ENCODE measurements at places on chromosomes 6 and 20. TPM values are rescaled to one million over a fixed set of nuclear protein-coding genes. Genes with fewer than 3 reads are reported as not detected.

GRM1 gene
- 0.08 TPM for polyA plus RNA-seq

MEP1A gene
- polyA plus RNA-seq, result 0.03 TPM

ABHD16B gene
- 0.54 TPM for polyA plus RNA-seq

ENPP5 gene
- polyA plus RNA-seq, result 2.8 TPM

PPP1R16B gene
- polyA plus RNA-seq, result 6.4 TPM

PDSS2 gene
- polyA plus RNA-seq, result 27.4 TPM

TAGAP gene
- 1.4 TPM for polyA plus RNA-seq

PAX1 gene
- polyA plus RNA-seq, result not detected

DNA sequence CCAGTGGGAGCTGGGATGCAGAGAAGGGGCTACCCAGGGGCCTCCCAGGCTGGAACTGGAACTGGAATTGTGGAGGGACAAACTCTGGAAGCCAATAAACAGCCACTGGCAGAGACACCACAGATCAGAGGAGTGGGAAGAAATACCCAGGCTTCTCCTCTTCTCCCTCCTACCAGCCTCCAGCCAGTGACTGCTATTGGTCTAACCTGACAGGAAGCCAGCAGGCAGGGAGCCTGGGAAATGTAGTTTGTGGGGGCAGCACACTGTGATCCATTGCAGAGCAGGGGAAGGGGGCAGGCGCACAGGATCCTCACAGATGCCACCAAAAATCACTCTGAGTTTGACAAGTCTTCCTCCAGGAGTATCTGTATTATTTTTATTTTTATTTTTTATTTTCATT, 12.1 kb upstream of the MLN start:
- no peaks in the 10 kb centered on the region for H3K36me3 ChIP-seq
- peaks cover 14% of the 10 kb centered on the region for H3K27me3 ChIP-seq
- no peak overlapping the region for H3K27ac ChIP-seq
- H3K4me3 ChIP-seq, result no peak overlapping the region
- H3K4me1 ChIP-seq, result no peaks in the 10 kb centered on the region

- H3K27me3 ChIP-seq, result no peaks in the 10 kb centered on the region
- no peak overlapping the region for H3K27ac ChIP-seq
- no peaks in the 10 kb centered on the region for H3K36me3 ChIP-seq
- DNase-seq, result no peak
- no peak overlapping the region for H3K4me3 ChIP-seq
Measured at GRCh38 chr20:49882171-49882970, 33.0 kb downstream of the SPATA2 start.

GRCh38 chr6:136609873-136610706, 59.9 kb upstream of the MAP7 start:
- peak; percentile 70 for DNase-seq
- peaks cover 37% of the 10 kb centered on the region for H3K36me3 ChIP-seq
- H3K4me1 ChIP-seq, result peaks cover 35% of the 10 kb centered on the region

DNA sequence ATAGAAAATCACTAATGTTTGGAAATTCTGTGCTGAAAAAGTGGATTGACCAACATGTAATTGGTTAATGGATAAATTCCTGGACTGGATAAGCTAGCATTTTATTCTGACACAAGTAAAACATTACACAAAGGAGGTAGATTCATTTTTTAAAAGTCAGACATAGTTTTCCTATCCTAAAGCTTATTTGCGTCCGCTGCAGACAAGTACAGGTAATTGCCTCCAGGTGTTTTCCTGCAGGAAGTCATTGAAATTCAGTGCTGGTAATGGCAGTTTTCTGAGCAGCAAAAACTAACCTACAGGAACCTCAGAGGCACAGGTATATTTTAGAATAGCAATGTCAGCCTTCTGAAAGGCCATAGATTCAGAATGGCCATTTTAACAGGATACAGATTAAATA, 20.0 kb upstream of the HIVEP1 start:
- no peak overlapping the region for H3K27ac ChIP-seq
- H3K4me1 ChIP-seq, result no peaks in the 10 kb centered on the region
- no peaks in the 10 kb centered on the region for H3K27me3 ChIP-seq
- no peaks in the 10 kb centered on the region for H3K36me3 ChIP-seq
- H3K4me3 ChIP-seq, result no peak overlapping the region

DNA sequence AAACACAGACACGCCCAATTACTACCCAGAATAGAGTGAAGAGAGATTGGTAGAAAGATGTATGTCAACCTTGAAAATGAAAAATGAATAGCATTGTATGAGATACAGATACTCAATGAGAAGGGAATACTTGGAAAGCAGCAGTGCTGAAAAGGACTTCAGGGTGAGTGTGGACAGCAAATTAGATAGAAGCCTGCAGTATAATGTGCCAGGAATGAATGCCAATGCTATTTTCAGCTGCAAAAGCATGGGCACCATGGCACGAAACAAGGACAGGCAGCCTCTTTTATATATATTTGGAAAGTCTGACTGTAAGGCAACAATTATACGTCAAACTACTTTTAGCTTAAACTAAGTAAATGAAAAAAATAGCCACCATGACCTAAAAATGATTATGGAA, 118.2 kb downstream of the PTCHD4 start:
- H3K4me3 ChIP-seq, result no peak overlapping the region
- no peak overlapping the region for H3K27ac ChIP-seq

GRCh38 chr6:149755300-149756260, 6.0 kb downstream of the PCMT1 start:
- no peaks in the 10 kb centered on the region for H3K27me3 ChIP-seq
- peaks cover 7% of the 10 kb centered on the region for H3K4me1 ChIP-seq
- H3K27ac ChIP-seq, result no peak overlapping the region
- H3K4me3 ChIP-seq, result no peak overlapping the region
- no peaks in the 10 kb centered on the region for H3K36me3 ChIP-seq

- no peak for DNase-seq
- H3K4me3 ChIP-seq, result no peak overlapping the region
- no peaks in the 10 kb centered on the region for H3K36me3 ChIP-seq
Measured at GRCh38 chr20:24816907-24817306, 132.2 kb upstream of the CST7 start.

DNA sequence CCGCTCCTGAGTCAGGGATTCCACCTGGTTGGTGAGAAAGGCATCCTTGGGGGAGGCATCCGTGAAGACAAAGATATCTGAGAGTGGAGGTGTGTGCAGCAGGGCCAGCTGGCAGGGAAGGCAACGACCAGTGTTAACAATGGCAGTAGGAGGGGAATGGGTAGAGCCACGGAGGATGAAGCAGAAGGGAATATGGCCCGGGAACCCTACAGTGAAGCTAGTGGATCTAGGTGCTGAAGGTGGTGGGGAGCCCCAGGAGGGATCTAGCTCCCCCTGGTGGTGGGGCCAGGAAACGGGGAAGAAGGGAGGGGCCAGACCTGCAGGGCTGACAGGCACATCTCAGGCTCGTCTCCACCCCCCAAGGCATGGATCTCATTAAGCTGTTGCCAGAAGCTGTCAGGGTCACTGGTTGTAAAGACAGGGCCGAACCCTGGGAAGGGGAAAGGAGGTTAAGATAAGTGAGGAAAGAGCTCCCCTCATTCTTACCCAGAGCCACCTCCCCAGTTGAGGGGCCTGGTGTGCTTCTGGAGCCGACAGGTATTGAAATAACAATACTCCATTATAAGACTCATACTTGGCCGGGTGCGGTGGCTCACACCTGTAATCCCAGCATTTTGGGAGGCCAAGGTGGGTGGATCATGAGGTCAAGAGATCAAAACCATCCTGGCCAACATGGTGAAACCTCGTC, 7.3 kb downstream of the VWA7 start:
- no peak overlapping the region for H3K4me3 ChIP-seq
- no peaks in the 10 kb centered on the region for H3K27me3 ChIP-seq
- peak; percentile 85 for DNase-seq
- H3K4me1 ChIP-seq, result no peaks in the 10 kb centered on the region

GRCh38 chr6:139996253-139996834, 621.9 kb upstream of the CITED2 start:
- H3K4me1 ChIP-seq, result no peaks in the 10 kb centered on the region
- no peaks in the 10 kb centered on the region for H3K27me3 ChIP-seq
- DNase-seq, result no peak

GRCh38 chr20:58715391-58715800, 22.8 kb downstream of the NPEPL1 start:
- no peaks in the 10 kb centered on the region for H3K27me3 ChIP-seq
- DNase-seq, result no peak
- H3K4me3 ChIP-seq, result no peak overlapping the region
- H3K36me3 ChIP-seq, result no peaks in the 10 kb centered on the region
- H3K4me1 ChIP-seq, result no peaks in the 10 kb centered on the region

- H3K27ac ChIP-seq, result no peak overlapping the region
- DNase-seq, result no peak
- no peaks in the 10 kb centered on the region for H3K4me1 ChIP-seq
Measured at GRCh38 chr6:50681213-50681824, 32.0 kb upstream of the TFAP2D start.

DNA sequence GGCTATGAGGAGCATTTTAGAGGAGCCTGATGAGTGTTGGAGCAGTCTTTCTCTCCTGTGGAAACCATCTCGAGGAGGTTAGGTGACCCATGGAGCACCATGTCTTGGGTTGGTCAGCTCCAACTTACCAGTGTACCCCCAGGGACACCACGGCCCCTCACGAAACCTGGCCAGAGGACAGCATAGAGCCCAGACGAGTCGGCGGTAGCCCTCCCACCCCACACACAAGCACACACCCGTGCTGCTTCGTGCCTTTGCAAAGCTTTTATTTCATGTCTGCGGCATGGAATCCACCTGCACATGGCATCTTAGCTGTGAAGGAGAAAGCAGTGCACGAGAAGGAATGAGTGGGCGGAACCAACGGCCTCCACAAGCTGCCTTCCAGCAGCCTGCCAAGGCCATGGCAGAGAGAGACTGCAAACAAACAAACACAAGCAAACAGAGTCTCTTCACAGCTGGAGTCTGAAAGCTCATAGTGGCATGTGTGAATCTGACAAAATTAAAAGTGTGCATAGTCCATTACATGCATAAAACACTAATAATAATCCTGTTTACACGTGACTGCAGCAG, 53.6 kb downstream of the EZR start:
- no peak for DNase-seq
- H3K4me1 ChIP-seq, result peaks cover 19% of the 10 kb centered on the region
- H3K27me3 ChIP-seq, result no peaks in the 10 kb centered on the region
- no peak overlapping the region for H3K4me3 ChIP-seq
- H3K27ac ChIP-seq, result no peak overlapping the region
- H3K36me3 ChIP-seq, result peaks cover 63% of the 10 kb centered on the region

GRCh38 chr20:25120457-25120856, 38.5 kb upstream of the VSX1 start:
- H3K36me3 ChIP-seq, result no peaks in the 10 kb centered on the region
- H3K4me1 ChIP-seq, result no peaks in the 10 kb centered on the region
- no peak for DNase-seq
- H3K27ac ChIP-seq, result no peak overlapping the region
- peaks cover 4% of the 10 kb centered on the region for H3K27me3 ChIP-seq
- H3K4me3 ChIP-seq, result no peak overlapping the region

Data from adrenal gland (tissue), 19 donors.